ENCODE measurements at places on chromosomes 5 and 9. TPM values are rescaled to one million over a fixed set of nuclear protein-coding genes. Genes with fewer than 3 reads are reported as not detected.

GRCh38 chr5:14102666-14103065 is 40.5 kb upstream of the TRIO start:
- no peaks in the 10 kb centered on the region for H3K27me3 ChIP-seq
- no peaks in the 10 kb centered on the region for H3K36me3 ChIP-seq
- no peaks in the 10 kb centered on the region for H3K4me1 ChIP-seq
- no peak overlapping the region for H3K4me3 ChIP-seq
- DNase-seq, result no peak

The SLC31A2 gene
- 10.3 TPM for total RNA-seq

DNA sequence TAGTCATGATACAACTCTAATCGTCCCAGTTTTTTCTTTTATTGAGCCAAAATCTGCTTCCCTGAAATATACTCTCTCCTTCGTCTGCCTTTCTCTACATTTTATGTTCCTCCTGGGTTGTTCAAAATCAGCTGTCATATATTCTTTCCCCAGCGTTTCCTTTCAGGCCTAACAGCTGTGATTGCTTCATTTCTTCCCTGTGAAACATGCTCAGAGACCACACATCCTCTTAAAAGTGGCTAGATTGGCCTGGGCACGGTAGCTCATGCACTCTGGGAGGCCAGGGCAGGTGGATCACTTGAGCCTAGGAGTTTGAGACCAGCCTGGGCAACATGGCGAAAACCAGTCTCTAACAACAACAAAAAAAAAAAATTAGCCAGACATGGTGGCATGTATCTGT is 25.1 kb downstream of the NFX1 start:
- H3K36me3 ChIP-seq, result peaks cover 20% of the 10 kb centered on the region
- no peaks in the 10 kb centered on the region for H3K27me3 ChIP-seq
- DNase-seq, result no peak
- no peak overlapping the region for H3K27ac ChIP-seq
- peaks cover 4% of the 10 kb centered on the region for H3K4me1 ChIP-seq
- H3K4me3 ChIP-seq, result no peak overlapping the region

The MAML1 gene
- 18.0 TPM for total RNA-seq
